ENCODE measurements at places on chromosomes 1 and 21.

DNA sequence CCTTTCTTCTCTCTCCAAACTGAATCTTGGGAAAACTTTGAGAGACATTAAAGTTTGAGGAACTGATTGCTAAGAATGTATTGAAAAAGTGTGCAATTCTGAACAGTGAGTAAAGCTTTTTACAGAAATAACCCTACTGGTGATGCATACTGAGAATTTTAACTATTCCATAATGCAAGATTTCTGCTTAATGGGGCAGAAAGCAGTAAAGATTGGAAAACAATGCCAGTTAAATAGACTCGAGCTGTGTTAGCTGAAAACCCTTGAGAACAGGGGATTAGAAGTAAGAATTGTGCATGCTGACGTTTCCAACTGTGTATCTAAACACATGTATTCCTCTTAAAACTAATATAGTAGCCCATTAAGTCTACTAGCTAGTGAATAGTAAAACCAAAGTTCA lies 1500.2 kb upstream of the PRMT6 start:
- DNase-seq, result no peak

GRCh38 chr1:87965193-87965592 lies 636.5 kb downstream of the LMO4 start:
- DNase-seq, result no peak

- peak; percentile 55 for DNase-seq
Measured at GRCh38 chr1:54859700-54860391, 27.1 kb downstream of the DHCR24 start.

DNA sequence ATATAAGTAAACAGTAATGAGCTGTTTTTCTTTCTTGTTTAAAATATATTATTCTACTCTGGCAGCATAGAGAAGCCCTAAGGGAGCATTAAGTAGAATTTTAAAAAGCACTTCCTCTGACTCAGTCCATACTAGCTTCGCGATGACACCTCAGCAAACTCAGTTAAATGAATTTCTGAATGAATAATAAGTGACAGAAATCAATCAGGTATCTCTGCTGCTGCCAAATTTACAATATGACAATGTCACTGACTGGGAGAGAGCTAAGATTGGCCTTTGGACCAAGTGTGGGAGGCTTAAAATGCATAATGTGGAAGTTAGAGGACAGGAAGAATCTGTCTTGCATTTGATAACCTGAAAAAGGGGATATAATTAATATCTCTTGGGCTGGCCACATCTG lies 296.1 kb downstream of the HHIPL2 start:
- no peak for DNase-seq

- no peak for DNase-seq
Measured at GRCh38 chr1:244761279-244761678, 74.2 kb upstream of the COX20 start.

- no peak for DNase-seq
Measured at GRCh38 chr1:227733751-227734545, 1.2 kb downstream of the JMJD4 start.

DNA sequence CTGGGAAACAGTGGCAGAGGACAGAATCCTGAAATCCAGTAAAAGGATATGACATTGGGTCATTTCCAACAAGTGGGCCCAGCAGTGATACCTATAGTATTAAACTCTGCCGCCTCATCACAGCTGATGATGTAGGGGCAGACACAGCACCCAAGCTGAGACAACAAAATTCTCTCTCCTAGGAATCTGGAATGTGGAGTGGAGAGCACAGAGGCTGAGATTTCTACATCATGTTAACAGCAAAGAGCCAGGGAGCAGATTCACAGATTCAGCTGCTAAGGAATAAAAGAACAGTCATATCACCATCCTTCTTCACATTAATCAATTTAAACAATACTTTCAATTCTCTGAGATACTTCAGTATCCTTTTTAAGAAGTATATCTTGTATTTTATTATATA lies 61.9 kb downstream of the CRP start:
- DNase-seq, result no peak

DNA sequence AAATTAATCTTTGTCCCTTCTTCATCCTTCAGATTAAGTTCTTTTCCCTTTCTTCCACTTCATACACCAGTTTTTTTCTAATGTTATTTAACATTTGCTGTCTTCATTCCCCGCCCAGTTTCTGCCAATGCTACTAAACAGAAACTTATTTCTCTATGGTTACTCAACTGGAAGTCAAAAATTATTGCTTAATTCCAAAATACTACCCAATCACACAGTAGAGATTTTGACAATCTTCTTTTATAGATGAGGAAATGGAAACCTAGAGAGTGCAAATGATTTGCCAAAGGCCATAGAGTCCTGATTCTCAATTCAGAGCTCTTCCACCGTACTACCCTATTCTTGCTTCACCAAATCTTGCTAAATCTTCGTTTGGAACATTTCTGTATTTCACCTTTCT lies 58.1 kb upstream of the SH3GLB1 start:
- DNase-seq, result no peak

DNA sequence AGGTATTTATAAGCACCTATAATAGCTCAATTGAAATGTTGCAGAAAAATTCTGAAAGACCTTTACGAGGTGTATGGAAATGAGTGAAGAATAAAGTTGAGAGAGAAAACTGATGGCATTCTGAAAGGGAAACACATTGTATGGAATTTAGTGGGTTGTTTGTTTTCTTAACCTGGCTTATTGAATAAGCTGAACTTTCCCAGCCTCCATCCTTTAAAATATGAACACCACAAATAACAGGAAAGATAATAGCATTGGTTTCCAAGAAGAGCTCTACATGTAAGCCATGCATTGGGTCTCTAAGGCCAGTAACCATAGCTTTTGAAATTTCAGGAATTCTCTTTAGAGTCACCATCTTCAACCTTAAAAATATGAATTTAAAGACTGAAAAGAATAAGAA lies 709.0 kb downstream of the USP25 start:
- no peak for DNase-seq

- DNase-seq, result no peak
Measured at GRCh38 chr1:191483988-191484387, 674.3 kb upstream of the RGS18 start.

- DNase-seq, result no peak
Measured at GRCh38 chr1:112599477-112599876, 19.5 kb downstream of the ST7L start.

DNA sequence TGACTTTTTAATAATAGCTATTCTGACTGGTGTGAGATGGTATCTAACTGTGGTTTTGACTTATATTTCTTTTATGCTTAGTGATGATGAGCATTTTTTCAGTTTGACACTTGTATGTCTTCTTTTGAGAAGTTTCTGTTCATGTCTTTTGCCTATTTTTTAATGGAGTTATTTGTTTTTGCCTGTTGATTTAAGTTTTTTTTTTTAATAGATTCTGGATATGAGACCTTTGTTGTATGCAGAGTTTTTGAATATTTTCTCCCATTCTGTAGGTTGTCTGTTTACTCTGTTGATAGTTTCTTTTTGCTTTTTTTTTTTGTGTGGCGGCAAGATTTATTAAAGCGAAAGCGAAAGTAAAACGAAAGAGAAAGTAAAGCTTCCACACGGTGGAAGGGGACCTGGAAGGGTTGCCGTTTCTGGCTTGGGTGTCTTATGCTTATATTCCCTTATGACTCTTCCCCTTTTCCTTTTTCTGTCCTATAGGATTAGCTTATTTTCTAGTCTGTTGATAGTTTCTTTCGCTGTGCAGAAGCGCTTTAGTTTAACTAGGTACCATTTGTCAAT lies 67.6 kb downstream of the TBX19 start:
- peak; percentile 15 for DNase-seq

DNA sequence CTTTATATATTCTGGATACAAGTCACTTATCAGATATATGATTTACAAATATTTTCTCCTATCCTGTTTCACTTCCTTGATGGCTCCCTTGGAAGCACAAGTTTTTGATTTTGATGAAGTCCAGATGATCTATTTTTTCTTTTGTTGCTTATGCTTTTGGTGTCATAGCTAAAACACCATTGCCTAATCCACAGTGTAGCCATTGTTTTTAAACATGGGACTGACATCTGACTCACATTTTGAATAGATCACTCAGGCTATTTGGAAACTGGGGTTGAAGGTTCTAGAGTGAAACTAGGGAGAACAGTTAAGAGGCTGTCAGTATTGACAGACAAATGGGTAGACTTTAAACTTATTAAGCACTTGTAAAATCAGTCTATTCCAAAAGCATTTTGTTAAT lies 16.6 kb downstream of the AK4 start:
- DNase-seq, result no peak

- no peak for DNase-seq
Measured at GRCh38 chr21:35328856-35329455, 279.9 kb upstream of the RUNX1 start.

DNA sequence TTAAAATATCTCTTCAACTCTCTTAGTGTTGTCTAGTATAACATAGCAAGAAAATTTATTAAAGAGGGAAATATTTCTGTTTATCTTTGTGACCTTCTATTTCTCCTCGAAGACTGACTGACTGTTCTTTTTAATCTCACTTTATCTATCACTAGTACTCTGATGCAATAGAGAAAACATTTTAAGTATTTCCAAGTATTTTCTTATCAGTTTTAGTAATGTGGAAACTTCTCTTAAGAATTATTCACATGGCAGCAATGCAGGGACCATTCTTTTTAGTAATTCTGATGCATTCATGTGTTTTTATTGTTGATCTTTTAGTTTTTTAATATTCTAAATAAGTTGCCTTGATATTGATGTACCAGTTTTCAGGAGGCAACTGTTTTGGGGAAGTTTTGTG lies 115.7 kb downstream of the NEK7 start:
- no peak for DNase-seq

- DNase-seq, result no peak
Measured at GRCh38 chr1:223833948-223834347, 11.8 kb downstream of the TP53BP2 start.

DNA sequence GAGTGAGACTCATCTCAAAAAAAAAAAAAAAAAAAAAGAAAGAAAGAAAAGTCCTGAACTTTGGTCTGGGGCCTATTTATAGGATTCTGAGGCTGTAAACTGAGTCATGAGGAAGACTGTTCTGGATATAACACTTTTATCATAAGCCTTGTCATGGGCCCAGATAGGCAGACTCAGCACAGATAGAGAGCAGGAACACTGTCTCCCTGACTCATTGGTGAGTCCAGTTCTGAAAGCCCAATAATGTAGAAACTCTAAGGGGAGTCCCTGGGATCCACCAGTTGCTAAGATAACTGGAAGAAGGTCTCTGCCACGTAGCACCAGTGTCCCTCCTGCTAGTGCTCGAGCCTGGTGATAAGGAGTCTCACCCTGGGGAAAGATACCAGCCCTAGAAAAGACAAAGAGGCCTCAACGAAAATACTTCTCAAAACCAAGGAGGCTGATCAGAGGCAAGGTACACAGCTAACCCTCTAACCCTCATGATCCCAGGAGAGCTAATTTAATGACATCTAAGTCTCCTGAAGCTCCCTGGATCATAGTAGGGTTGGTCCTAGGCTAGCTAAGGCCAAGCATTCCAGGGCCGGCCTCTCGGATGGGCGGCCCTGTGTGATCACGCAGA lies 43.5 kb downstream of the LPAR3 start:
- DNase-seq, result no peak

GRCh38 chr1:67515324-67516080 lies 85.3 kb upstream of the SERBP1 start:
- no peak for DNase-seq

- no peak for DNase-seq
Measured at GRCh38 chr1:182641561-182641960, 37.4 kb upstream of the RGS16 start.

- DNase-seq, result no peak
Measured at GRCh38 chr1:93331412-93331811, 14.3 kb upstream of the DR1 start.

GRCh38 chr1:100734676-100735075 lies 15.1 kb downstream of the VCAM1 start:
- DNase-seq, result peak; percentile 87

GRCh38 chr1:88275259-88275862 lies 408.7 kb upstream of the PKN2 start:
- DNase-seq, result no peak

GRCh38 chr1:230592848-230593414 lies 49.4 kb upstream of the COG2 start:
- DNase-seq, result no peak

DNA sequence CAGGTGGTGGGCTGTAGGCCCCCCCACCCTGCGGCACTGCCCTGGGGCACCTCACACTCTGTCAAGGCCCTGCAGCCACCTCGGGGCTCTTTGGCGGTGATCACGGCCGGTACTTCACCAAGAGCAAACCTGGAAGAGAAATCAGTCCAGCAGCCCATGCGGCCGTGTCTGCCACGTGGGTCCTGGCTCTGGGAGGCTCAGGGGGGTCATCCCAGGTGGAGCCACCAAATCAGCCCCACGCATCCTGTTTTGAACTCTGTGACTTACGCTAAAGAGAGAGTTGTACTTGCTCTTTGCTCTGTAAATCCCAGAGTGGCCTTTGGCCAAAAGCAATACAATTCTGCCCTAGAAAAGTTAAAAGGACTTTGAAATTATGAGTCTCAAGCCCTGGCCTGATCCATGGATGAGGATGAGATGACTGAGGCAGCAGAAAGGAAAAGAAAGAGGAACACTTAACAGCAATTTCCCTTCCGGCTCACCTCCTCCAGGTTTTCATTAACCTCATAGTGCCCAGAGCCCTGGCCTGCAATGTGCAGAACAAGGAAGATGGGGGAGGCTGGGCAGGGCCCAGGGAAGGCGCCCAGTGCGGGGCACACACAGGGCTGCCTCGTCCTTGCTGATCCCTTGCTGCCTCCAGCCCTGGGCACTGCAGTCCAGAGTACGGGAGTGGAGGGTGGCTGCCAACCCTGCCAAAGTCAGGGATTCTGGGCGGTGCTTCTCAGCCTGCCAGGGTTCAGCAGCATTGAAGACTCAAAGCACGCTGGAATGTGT lies 337.0 kb downstream of the MATN1 start:
- DNase-seq, result no peak

DNA sequence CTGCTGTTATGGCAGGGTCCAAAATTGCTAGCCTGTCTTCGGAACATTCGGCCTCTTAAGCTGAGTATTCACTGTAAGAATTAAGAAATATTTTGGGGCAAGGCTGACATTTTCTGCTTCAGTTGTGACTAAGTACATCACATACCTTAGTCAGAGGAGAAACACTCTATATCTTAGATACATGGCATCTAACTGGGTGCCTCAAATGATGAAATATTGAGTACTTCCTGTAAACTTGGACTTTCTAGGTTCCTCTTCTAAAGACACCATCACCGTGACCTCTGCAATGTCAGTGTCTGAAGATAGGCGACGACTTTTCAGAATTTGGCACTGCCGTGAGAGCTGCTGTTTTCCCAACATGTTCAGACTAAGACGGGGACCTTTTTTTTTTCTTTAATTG lies 65.6 kb downstream of the PCBP3 start:
- no peak for DNase-seq

All from RCC 7860 (cell line).